Osteocyte (in vitro differentiated cells): ENCODE measurements at places on chromosomes 1 and 21. TPM values are rescaled to one million over a fixed set of nuclear protein-coding genes. Genes with fewer than 3 reads are reported as not detected.

ABCB10 gene
- 20.1 and 20.2 TPM in 2 replicates for total RNA-seq

GABPB2 gene
- total RNA-seq: 11.1 and 12.4 TPM in 2 replicates

C1orf94 gene
- total RNA-seq: not detected in 2 replicates

WNT2B gene
- 2.3 TPM in 2 replicates for total RNA-seq

CAMK1G gene
- not detected in 2 replicates for total RNA-seq

NGF gene
- total RNA-seq: 14.8 and 19.6 TPM in 2 replicates

LCE2A gene
- not detected in 2 replicates for total RNA-seq

C8B gene
- total RNA-seq: not detected in 2 replicates

CYP4X1 gene
- 0.38 and 0.89 TPM in 2 replicates for total RNA-seq

RBM11 gene
- total RNA-seq: not detected in 2 replicates

POFUT2 gene
- 62.7 and 63.7 TPM in 2 replicates for total RNA-seq

DENND1B gene
- 10.1 and 10.2 TPM in 2 replicates for total RNA-seq

RGS5 gene
- total RNA-seq: 155 and 187 TPM in 2 replicates

BNIPL gene
- total RNA-seq: 0.55 and 0.81 TPM in 2 replicates

MRPS15 gene
- total RNA-seq: 59.0 and 64.4 TPM in 2 replicates

AK5 gene
- 31.5 and 38.1 TPM in 2 replicates for total RNA-seq

SMPDL3B gene
- not detected in 2 replicates for total RNA-seq

RGS16 gene
- 0.48 and 1.1 TPM in 2 replicates for total RNA-seq

HIVEP3 gene
- total RNA-seq: 0.78 and 0.97 TPM in 2 replicates

RIPK4 gene
- 2.4 and 2.7 TPM in 2 replicates for total RNA-seq

OR2T5 gene
- total RNA-seq: not detected in 2 replicates

CD34 gene
- not detected in 2 replicates for total RNA-seq

CELA3B gene
- not detected in 2 replicates for total RNA-seq

IGFN1 gene
- total RNA-seq: 3.2 and 3.8 TPM in 2 replicates

LCE1D gene
- total RNA-seq: not detected in 2 replicates

FMO4 gene
- total RNA-seq: 4.0 and 4.1 TPM in 2 replicates

LIPI gene
- not detected in 2 replicates for total RNA-seq

TRIM45 gene
- total RNA-seq: 5.0 and 6.3 TPM in 2 replicates

OR14K1 gene
- not detected in 2 replicates for total RNA-seq

NCAM2 gene
- total RNA-seq: 121 and 135 TPM in 2 replicates

NECTIN4 gene
- total RNA-seq: not detected in 2 replicates

TFF2 gene
- total RNA-seq: not detected in 2 replicates

TCHHL1 gene
- total RNA-seq: not detected in 2 replicates

CRYBG2 gene
- not detected in 2 replicates for total RNA-seq

FAM43B gene
- total RNA-seq: 0.37 and 0.43 TPM in 2 replicates

PLCH2 gene
- total RNA-seq: 11.7 and 12.6 TPM in 2 replicates

ATP6V1G3 gene
- not detected in 2 replicates for total RNA-seq

MTARC1 gene
- 1.8 and 2.1 TPM in 2 replicates for total RNA-seq
